ENCODE measurements at places on chromosomes 13 and 19.

DNA sequence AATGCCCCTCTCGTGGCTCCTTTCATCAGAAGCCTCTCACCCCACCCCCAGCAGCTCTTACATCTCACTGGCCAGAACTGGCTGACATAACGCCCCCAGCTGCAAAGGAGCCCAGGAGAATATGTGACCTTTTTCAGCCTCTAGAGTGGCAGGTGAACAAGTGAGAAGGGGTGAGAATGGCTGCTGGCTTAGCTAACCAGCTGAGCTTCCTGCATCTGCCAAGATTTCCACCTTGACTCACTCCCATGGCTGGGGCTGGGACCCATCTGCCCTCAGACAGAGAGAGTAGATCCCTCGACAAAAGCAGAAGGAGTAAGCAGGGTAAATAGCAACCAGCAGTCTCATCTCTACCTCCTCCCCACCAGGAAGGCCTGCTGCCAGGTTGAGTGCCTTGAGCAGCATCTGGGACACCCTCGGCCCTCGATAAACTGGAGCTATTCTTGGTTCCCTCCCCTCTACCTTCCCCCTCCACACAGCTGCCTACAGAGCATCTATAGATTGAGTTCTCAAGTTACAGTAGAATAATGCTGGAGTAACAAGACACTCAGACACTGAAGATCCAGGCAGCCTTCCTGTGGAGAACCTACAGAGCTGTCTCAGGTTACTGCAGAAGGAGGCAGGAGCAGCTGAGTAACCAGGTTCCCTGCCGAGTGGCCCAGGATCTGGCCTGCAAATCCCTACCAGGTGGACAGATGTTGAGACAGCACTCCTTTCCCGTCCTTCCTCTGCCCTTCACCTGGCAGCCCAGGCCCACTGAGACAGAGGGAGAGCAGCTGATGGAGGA lies 15.5 kb downstream of the KASH5 start:
- DNase-seq = no peak

- no peak for DNase-seq
Observed at GRCh38 chr13:20132052-20132634, 28.7 kb downstream of the GJA3 start.

DNA sequence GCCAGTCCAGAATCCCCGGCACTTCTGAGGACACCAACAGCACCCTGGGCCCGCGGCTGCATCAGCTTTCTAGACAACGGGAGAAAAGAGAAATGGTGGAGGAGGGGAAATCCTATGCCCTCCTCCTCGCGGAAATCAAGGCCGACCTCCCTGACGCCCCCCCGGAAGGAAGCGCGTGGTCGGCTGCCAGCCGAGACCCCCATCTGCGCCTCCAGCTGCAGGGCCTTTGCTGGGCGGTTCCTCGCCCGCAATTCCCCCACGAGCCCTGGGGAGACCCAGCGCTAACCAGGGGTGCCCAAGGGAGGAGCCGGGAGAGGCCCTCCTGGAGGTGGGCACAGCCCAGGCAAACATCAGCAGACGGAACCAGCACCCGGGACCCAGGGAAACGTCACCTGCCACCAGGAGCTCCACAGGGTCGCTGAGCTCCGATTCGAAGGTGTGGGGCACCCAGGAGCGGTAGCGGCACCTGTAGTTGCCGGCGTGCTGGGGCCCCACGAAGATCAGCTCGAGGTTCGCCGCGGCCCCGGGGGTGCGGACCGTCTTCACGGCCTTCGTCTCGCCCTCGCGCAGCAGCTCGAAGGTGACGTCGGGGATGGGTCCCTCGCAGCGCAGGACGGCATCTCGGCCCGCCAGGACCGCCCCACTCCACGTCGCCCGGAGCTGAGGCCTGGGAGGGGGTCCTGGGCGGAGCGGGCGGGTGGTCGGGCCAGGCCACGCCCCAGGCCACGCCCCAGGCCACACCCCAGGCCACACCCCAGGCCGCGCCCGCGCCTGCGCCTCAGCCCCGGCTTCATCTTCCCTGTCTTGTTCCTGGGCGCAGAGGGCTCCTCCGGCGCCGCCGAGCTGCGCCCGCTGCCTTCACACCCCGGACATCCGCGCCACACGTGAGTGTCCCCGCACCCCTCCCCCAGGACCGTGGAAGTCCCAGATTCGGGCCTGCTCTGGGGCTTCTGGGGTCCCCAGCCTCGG lies 6.0 kb downstream of the A1BG start:
- peak; percentile 12 for DNase-seq

DNA sequence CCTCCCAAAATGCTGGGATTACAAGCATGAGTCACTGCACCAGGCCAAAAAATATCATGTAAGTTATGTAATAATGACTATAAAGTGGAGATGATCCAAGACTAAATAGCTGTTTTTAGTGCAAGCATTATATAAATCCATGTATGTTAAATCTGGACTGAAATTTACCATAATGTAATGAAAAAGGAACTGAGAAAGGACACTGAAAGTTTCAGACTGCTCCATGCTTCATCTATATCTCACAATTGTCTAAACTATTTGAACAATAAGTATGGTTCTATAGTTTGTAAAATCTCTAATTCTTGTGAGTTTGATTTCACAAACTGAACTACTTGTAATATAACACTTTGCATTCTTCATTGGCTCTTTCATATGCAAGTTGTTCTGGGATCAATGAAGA lies 2299.5 kb downstream of the PCDH9 start:
- DNase-seq = no peak

- DNase-seq = no peak
Observed at GRCh38 chr13:76213423-76213904, 577.3 kb downstream of the LMO7 start.

DNA sequence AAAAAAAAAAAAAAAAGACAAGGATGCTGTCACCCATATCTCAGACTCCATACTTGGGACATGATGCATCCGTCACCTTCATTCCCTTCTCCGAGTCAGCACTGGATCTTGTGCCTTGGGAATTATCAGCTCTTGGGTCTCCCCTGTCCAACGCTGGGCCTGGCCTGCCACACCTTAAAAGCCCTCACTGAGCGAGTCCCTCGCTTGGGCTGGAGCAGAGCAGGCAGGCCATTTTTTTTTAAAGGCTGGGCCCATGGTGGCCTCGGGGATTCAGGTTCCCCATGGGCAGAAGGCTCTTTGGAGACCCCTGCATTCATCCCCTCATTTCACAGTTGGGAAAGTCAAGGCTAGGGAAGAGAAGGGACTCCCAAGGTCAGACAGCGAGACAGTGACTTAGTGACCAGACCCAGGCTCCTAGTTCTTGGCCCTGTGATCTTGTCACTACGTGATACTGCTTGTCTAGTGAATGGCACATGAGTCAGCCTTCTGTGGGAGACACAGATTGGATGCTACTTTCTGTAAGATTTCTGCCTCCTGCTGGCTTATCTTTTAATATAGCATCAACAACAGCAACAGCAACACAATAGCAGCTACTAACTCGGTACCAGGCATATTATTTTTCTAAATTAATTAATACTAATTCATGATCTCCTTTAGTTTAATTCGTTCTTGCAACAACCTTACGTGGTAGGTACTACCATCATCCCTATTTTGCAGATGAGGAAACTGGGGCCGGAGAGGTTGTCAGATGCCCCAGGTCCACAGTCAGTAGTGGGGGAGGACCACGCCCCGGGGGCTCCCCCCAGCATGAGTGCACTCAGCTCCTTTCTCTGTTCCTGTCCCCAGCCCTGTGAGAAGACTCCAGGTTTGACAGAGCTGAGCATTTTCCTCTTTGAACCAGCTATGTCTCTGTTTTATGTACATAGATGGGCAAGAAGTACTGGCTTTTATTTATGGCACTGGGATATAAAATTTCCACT lies 27.4 kb upstream of the ZNF536 start:
- no peak for DNase-seq

DNA sequence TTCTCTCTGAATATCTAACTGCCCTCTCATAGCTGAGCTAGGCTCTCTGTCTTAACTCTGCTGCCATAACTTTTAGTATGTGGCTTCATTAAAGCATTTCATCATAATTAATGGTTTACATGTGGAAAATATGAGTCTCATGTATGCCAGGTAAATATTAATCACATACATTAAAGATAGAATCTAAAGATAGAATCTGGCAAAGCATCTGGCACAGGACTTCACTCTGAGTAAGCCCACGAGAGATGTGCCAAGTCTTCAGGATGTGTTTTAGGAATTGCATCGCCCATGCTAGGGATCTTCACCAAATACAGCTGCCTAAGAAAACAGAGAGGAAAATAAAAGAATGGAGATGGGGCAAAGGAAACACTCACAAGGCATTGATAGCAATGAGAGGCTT lies 285.8 kb downstream of the DIAPH3 start:
- no peak for DNase-seq

GRCh38 chr19:13152974-13153568 lies 2.9 kb downstream of the IER2 start:
- DNase-seq = peak; percentile 90

- peak; percentile 39 for DNase-seq
Observed at GRCh38 chr13:82688400-82688994, 1193.8 kb downstream of the SLITRK1 start.

- peak; percentile 35 for DNase-seq
Observed at GRCh38 chr13:98050041-98050466, 92.8 kb upstream of the FARP1 start.

- peak; percentile 45 for DNase-seq
Observed at GRCh38 chr13:45325806-45326205, 15.2 kb downstream of the TPT1 start.

DNA sequence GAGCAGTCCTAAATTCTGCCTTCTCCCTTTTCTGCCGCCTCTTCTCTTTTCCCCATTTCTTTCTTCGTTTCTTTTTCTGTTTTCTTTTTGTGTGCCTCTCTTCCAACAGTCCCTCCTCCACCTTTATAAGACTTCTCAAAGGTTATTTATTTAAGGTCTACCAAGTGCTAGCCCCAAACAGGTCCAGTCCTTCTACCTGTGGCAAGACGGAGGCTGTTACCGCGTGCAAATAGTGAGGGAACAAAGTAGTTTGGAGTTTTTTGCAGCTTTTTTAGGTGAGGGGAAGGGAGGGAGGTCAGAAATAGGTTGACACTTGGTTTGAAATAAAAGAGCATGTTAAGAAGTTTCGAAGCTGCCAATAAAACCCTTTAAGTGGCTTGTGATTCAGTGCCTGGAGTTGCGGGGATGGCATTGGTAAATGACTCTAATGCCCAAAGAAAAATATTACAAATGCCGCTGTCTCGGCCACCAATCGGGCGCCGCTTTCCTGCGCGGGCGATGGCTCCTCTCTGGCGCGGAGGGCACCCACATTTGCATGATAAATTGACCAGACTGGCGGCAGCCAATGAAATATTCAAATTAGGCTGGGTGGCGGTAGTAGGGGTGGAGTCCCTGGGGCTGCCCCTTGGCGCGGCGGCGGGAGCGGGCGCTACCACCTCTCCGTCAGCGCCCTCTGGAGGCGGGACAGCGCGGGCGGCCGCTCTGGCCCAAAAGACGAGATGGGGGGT lies 7.5 kb upstream of the TSHZ3 start:
- DNase-seq = no peak

- DNase-seq = no peak
Observed at GRCh38 chr19:35666251-35666913, at the start of gene UPK1A. TSS of gene UPK1A (plus strand) at chr19:35666517. CDS start at chr19:35666813, 296 bp downstream.

GRCh38 chr13:78524936-78525335 lies 78.4 kb downstream of the POU4F1 start:
- no peak for DNase-seq

- DNase-seq = no peak
Observed at GRCh38 chr13:30058429-30058828, 208.0 kb upstream of the UBL3 start.

DNA sequence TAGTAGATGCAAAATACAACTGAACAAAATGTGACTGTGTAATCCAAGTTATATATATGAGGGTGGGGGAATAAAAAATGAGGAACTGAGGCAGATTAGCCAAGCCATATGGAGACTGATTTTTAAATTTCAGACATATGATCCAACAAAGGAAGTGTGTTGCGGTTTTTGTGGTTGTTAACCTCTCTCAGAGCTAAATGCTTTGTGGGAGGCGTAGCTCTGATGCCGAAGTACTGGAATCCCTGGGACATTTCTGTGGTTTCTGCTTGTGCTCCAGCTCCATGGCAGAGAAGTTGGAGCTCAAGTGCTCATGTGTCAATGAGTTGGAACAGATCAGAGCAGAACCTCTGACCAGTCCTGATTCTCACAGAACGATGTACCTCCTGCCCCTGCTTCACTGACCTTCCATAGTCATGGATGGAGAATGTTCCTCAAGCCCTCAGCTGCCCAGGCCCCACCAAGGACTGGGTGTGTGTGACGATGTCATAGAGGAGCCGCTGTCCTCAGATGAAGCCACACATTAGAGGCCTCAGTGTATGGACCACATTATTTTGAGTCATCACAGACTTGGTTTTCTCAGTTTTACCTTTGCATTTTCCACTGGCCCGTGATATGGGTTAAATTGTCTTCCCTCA lies 107.6 kb downstream of the SOX1 start:
- no peak for DNase-seq

- DNase-seq = peak; percentile 11
Observed at GRCh38 chr13:28037399-28037798, 48.9 kb upstream of the URAD start.

DNA sequence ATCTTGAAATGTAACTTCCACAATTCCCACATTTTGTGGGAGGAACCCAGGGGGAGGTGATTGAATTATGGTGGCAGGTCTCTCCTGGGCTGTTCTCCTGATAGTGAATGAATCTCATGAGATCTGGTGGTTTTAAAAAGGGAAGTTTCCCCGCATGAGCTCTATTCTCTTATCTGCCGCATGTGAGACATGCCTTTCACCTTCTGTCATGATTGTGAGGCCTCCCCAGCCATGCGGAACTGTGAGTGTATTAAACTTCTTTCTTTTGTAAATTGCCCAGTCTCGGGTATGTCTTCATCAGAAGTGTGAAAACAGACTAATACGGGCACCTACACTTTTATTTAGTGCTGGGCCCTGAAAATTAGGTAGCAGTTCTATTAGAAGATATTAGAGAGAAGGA lies 45.8 kb downstream of the TNFSF13B start:
- no peak for DNase-seq

DNA sequence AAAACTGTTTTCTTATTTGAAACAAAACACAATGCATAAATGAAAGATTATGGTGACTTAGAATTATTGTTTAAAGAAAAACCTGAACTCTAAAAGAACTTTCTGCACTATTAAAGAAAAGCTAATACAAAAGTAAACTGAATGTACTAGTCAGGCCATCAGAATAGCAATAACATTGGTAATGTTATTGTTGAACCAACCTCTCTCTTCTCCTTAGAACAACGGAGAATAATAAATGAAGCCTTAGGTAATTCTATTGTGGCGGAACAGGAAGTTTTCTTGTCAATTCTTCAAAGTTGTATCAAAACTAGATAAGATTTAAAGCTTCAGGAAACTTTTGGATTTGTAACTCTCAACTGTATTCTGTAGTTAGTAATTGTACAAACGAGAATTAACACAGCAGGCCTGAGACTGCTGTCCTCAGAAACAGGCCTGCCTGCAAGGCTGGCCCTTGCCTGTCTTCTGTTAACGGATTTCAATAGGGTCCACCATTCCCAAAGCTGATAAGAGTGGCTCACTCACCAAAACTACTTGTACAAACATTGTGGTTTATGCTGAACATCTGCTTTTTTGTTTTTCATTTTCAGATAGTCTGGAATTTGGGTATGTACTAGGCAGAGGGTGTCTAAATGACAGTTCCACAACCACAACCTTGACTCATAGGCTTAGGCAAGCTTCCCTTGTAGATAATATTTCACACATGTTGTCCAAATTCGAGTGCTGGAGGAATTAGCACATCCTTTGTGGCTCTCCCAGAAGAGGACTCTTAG lies 825.8 kb downstream of the GPC5 start:
- DNase-seq = no peak
